ENCODE measurements at places on chromosomes 11 and 22.

- no peak for DNase-seq
Observed at GRCh38 chr11:12280838-12281565, 96.4 kb upstream of the PARVA start.

GRCh38 chr11:121367844-121368225 lies 75.3 kb downstream of the SC5D start:
- DNase-seq = no peak

- DNase-seq = no peak
Observed at GRCh38 chr11:65487467-65488272, 11.2 kb upstream of the MALAT1 start.

DNA sequence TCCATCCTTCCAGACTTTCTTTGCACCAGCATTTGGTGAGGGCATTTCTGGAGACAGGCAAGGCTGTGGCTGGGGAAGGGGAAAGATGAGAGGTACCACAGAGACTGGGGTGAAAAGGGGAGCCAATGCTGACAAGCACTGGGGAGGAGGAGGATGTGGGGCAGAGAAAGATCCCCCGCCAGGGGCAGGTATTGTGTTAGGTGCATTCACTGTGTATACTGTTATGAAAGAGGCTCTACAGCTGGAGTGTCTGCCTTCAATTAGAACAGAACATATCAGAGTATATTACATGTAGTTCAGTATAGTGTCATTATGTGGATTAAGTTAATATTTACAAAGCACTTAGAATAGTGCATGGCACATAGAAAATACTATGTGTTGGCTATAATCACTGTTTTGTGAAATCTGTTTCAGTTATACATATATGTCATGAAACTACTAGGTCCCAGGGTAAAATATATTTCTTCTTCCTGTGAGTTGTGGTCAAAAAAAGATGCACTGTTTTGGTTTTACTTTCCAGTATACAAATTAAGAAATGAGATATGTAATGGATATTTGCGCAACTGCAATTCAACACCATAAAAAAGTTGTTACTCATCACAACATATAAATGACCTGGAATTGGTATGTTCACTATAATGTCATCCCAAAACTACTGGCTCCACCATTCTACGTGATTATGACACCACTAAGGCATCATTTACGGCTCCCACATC lies 8.4 kb downstream of the MSANTD2 start:
- no peak for DNase-seq

DNA sequence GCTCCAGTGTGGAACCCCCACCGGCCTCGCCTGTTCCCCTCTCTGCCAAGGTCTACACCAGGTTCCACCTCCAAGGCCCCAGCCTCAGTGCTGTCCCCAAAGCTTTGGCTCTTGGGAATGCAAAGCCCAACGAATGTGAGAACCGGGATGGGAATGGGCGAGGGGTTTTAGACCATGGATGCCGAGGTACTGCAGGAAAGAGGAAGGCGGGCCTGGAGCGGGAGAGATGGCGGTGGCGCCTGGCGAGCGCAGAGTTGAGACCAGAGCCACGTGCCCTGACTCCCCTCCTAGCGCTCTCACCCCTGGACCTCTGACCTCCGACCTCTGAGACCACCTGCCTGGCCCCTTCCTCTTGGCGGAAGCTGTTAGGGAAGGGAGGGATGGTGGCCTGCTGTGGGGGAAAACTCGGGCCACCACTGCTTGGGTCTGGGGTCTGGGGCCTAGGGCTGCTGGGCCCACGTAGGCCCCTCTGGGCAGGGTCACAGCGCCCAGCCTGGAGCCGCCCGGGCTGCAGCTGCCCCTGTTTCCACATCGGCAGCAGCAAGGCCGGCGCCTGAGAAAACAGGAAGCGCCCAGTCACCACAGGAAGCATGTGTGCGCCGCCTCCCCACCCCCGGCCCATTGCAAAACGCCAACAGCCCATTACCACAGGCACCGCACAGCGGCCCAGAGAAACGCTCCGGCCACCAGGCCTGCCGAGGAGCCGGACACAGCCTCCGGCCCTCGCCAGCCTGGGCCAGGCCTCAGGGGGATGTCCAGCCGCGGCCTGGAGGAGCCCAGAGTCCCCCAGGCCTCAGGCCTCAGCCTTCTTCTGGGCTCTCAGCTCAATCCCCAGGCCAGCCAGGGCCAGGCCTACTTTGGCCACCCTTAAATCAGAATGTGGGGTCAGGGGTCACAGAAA lies 13.8 kb upstream of the SLC39A13 start:
- no peak for DNase-seq

DNA sequence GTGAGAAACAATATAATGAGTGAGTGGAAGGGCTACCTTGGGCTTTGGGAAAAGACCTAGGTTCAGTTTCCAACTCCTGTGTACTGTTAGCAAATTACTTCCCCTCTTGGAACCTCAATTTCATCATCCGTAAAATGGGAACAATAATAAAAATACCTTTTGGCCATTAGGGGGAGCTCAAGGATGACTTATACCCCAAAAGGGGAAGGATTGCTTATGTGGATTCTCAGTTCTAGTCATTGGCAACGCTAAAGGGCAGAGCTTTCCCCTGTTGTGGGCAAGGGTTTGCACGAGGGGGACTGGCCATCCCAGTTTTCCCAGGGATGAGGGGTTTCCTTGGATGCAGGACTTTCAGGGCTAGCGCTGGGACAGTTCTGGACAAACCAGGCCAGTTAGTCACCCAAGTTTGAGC lies 3.1 kb upstream of the COMMD9 start:
- DNase-seq = no peak

- no peak for DNase-seq
Observed at GRCh38 chr11:77118971-77119370, 9.1 kb upstream of the MYO7A start.

All from stimulated activated CD8-positive, alpha-beta memory T cell treated with anti-CD3 and anti-CD28 coated beads, Interleukin-7, amount 100 ng/mL, for 1 hour (primary cell).